ENCODE measurements at places on chromosomes 3 and 15. TPM values are rescaled to one million over a fixed set of nuclear protein-coding genes. Genes with fewer than 3 reads are reported as not detected.

NCKIPSD gene
- total RNA-seq = 46.9 TPM

C2CD4A gene
- total RNA-seq = not detected

HCN4 gene
- not detected for total RNA-seq

FMN1 gene
- 0.08 TPM for total RNA-seq

- DNase-seq = no peak
Observed at GRCh38 chr3:171873580-171873979, 30.4 kb downstream of the TMEM212 start.

DNA sequence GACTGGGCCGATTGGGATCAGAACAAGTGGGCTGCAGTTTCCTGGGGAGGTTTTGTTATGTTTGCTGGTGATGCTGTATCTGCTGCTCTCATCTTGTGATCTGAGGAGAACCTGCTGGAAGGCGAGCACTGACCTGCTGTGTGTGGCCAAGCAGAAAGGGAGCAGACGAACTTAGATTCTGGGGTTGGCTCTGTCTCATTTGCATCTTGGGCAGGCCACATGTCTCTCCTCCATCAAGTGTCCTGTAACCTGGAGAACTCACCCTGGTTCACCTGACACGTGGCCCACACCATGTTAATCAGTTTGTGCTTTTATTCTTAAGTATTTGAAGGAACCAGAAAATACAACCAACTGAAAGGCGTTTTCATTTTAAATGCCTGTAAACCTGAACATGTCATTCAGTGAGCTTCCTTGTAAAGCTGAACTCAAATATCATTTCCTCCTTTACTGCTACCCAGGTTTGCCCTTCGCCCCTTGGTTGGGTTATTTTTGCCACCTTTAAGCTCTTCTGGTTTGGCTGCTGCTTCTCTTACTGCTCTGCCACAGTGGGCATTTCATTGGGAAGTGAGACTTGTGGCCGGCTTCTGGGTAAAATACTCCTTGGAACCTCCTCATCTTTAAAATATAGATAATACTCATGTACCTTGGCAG is 33.5 kb upstream of the TRAK1 start:
- no peak for DNase-seq

DNA sequence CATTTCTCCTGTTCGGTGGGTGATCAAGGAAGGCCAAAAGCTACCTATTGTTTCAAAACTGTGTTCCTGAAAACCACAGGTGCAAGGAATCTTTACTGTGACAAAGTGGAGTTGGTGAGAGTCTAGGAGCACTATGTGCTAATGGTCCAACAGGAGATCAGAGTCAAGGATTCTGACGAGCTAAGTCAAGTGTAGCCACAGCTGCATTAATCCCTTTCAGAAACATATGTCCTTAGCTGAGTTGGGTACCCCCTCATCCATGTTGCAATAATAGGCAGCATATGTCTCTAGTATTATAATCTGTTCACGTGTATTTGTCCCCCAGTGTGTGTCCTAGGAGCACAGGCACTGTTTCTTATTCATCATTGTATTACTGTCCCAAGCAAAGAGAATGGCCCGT is 1.7 kb downstream of the VPS39 start:
- no peak for DNase-seq

- DNase-seq = no peak
Observed at GRCh38 chr3:71951842-71952241, 166.9 kb upstream of the PROK2 start.

GRCh38 chr3:53726643-53727042 is 119.6 kb downstream of the CHDH start:
- DNase-seq = no peak

DNA sequence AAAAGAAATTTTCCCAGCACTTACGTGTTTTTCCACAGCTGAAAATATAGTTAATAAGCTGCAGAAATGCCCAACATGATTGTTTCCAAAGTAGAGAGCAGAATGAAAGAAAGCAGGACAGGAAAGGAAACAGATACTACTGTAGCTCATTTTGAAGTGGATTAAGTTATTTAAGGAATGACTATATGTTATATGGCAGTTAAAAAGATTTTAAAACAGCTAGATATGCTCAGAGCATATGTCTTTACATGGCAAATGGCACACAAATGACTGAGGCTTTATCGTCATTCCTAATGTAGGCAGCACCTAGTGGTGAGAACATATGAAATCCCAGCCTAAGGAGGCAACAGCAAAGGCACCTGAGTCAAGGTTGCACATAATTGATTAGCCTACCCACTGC is 106.6 kb upstream of the SEMA6D start:
- DNase-seq = no peak
